RWPE1 (cell line): ENCODE measurements at places on chromosomes 2 and 18.

DNA sequence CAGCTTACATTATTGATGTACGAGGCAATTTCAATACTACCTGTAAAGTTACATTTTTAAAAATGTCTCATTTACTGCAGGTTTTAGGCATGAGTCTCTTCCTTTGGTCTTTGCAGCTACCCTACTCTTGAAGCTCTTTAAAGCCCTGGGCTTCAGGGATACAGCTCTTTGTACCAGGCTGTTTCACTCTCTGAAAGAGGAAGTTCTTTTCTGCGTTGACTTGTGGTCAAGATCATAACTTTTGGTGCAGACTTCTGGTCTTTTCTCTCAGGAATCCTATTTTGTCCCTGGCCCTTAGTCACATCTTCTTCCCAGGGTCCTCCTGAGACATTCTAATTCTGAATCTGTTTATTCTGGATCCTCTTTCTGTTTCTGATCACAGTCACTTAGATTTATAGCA, 16.6 kb upstream of the HRH4 start:
- no peak for DNase-seq

- DNase-seq = no peak
Measured at GRCh38 chr2:167140330-167140729, 252.1 kb downstream of the XIRP2 start.

- no peak for DNase-seq
Measured at GRCh38 chr2:85668009-85668856, at the start of gene SFTPB. Gene SFTPB (minus strand): TSS chr2:85668199. CDS start chr2:85668183, 16 bp downstream.

- peak; percentile 25 for DNase-seq
Measured at GRCh38 chr2:215657844-215658243, 222.0 kb upstream of the FN1 start.

DNA sequence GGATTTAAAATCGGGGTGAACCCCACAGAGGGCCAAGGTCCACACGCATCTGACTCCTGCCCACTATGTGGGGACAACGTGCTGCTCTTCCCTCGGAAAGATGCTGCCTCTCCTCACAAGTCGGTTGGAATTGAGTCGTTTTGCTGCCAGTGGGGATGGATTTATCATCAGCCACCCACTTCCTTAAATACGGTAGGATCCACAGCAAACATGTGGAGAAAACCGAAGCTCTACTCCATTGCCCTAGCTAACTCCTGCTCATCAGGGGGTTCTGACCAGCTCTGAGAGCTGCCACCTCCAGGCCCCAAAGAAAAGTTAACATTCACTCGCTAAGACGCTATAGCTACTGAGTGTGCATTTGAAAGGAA, 80.9 kb downstream of the CHRNA1 start:
- peak; percentile 16 for DNase-seq

DNA sequence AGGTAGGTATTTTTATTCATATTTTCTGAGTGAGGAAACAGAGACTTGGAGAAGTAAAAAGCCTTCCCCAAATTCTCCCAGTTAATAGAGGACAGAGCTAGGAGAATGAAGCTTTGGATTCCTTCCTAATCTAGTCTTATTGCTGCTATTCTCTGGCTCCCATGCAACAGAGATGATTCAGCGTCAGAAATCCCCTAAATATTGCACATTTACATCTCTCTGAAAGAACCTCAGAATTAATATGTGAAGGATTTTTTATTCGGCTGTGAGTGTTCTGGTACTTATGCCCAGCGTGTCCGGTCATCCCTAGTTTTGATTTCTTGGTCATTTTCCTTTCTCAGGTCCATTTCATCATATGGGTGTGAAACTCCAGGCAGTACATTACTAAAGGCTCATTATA, 91.2 kb upstream of the SESTD1 start:
- DNase-seq = no peak

DNA sequence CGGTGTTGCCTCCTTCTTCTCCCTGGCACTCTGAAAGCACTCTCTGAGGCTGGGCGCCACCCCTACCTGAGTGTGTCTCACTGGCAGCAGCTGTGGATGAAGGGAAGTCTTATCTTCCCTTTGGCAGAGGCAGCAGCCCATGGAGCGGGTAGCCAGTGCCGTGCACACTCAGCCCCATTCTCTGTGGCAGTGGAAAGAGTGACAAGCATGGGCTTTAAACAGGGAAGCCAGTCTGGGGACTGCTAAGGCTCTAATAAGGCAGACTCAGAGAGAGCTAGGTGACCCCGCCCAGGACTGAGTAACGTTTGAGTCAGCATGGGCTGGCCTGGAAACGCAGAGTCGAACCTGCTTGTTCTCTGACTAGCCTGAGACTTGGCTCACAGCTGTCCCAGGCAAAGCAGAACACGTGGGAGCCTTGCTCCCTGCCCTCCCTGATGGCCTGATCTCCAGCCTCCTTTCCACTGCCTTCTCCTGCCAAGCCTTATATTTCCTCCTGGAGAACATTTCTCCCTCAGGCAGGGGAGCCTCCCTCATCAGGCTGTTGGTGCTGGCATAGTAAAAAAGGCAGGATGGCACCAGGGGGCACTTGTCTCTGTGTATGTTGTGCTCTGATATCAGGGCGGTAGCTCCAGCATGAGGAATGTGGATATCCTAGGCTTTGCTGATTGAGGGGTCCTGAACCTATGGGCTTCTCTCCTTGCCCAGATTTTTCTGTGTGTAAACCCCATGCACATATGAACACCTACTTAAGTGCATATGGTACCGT, 93.9 kb upstream of the LGALSL start:
- DNase-seq = peak; percentile 89

GRCh38 chr2:31322371-31322770, 88.4 kb downstream of the EHD3 start:
- no peak for DNase-seq

DNA sequence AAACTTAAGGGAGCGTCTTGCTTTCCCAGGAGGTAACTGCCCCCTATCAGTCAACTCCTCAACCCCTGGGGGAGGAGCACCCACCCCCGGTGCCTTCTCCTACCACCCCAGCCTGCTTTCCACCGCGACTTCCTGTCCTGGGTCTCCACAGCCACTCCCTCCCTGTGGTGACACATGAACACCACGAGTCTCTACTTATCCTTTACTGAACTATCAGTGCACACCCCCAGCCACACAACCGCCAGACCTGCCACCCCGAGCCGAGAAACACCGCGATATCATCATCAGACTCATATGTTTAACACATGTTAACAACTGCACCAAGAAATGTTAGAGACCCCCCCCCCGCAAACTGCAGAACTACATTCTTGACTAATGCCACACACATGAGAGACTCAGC, 43.3 kb downstream of the LONRF2 start:
- DNase-seq = no peak

- DNase-seq = peak; percentile 92
Measured at GRCh38 chr2:65382776-65383357, 49.5 kb downstream of the SPRED2 start.

GRCh38 chr2:167127135-167127534, 238.9 kb downstream of the XIRP2 start:
- peak; percentile 10 for DNase-seq

DNA sequence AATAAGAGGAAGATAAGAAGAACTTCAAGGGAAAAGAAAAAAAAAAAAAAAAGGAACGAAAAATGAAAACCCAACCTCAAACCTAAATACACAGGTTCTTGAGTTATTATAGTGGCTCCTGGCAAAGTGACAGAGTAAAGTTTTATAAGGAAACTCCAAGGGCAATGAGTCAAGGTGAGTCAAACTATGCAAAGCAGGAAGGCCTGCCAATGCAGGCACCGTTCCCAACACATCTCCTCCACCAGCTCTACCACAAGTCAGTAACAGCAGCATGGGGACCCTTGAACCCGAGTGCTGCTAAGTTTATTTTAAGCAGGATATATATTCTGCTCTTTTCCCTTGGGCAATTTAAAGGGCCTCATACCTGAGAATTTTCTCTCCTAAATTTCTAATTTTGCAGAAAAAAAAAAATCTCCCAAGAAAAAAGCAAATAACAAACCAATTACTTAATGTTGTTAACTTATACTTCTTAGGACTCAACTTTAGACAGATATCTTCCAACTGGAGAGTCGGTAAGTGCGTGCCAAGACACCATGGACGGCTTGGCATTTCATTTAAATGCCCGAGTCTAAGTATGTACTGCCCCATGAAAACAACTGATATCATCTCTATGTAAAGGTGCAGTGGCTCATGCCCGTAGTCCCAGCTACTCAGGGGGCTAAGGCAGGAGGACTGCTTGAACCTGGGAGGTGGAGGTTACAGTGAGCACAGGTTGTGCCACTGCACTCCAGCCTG, 75.7 kb upstream of the TFCP2L1 start:
- DNase-seq = peak; percentile 89

- peak; percentile 18 for DNase-seq
Measured at GRCh38 chr18:55421615-55422419, 166.2 kb downstream of the TCF4 start.
